ENCODE measurements at places on chromosomes 4 and X. TPM values are rescaled to one million over a fixed set of nuclear protein-coding genes. Genes with fewer than 3 reads are reported as not detected.

Gene LEF1
- total RNA-seq, result 11.7 TPM

Gene AMBN
- not detected for total RNA-seq

DNA sequence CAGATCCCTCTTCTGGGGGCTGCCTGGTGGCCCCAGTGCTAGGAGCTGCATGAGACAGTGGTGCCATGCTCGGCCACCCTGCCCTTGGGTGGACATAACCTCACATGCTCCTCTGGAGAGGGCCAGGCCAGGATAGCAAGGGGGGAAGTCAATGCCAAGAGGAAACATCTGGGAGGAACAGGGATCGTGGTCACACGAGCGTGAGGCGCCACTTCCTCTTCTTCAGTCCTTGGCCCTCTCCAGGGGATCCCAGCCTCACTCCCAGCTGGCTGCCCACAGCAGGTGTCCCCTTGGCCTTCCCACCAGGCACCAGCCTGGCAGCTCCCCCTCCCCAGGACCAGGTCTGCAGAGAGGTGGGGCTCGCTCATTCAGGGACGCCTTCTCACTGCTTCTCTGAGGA lies 28.6 kb downstream of the TBC1D14 start:
- DNase-seq, result no peak
- H3K4me3 ChIP-seq, result no peak overlapping the region
- peak overlapping the region; percentile 89 for H3K27ac ChIP-seq
- no peaks in the 10 kb centered on the region for H3K36me3 ChIP-seq
- peaks cover 73% of the 10 kb centered on the region for H3K4me1 ChIP-seq

- no peaks in the 10 kb centered on the region for H3K4me1 ChIP-seq
- H3K27ac ChIP-seq, result no peak overlapping the region
- DNase-seq, result no peak
- H3K4me3 ChIP-seq, result no peak overlapping the region
- no peaks in the 10 kb centered on the region for H3K36me3 ChIP-seq
Measured at GRCh38 chrX:99469439-99469838, 940.6 kb downstream of the PCDH19 start.

DNA sequence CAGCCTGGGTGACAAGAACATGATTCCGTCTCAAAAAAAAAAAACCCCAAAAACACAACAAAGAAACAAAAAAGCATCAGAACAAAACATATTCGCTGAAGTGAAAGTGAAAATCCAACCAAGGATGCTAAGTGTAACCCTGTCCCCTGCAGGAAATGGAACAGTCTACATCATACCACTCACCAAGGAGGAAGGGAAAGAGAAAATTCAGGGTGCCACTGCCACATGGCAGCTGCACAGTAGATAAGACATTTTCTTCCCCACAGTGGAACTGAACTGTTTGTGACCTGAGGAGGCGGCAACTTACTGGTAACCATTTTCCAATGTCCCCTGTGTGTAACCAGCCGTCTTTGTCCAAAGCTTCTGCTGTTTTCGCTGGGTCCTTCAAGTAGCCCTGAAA lies 28.2 kb upstream of the CENPU start:
- H3K4me3 ChIP-seq, result no peak overlapping the region
- no peak overlapping the region for H3K27ac ChIP-seq
